LoVo (cell line): ENCODE measurements at places on chromosomes 16 and 17.
A peak's percentile ranks its signal among the peaks of the same experiment; 100 is the strongest.

DNA sequence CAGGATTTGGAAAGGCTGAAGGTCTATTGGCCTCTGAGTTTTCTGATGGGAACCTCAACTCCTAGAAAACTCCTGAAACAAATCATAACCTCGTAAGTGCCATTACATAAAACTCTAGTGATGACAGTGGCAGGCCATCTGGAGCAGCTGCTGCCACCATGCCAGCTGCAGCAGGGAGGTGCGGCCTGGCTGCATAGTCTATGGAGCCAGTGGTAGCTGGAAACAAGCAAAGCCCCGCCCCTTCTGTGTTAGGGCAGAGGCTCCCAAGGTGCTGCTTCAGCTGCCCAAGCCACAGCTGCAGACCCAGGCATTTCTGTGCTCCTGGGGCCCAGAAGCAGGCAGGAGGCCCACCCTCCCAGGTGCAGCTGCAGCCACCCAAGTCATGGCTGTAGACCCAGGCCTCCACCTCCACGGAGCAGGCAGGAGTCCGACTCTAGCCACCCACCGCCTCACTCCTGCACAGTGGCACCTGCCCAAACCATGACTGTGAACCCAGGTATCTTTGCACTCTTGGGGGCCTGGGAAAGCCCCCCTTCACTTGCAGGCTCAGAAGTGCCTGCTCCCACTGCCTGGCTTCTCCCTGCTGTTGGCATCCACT lies 254.1 kb upstream of the KCNJ16 start:
- DNase-seq: no peak

DNA sequence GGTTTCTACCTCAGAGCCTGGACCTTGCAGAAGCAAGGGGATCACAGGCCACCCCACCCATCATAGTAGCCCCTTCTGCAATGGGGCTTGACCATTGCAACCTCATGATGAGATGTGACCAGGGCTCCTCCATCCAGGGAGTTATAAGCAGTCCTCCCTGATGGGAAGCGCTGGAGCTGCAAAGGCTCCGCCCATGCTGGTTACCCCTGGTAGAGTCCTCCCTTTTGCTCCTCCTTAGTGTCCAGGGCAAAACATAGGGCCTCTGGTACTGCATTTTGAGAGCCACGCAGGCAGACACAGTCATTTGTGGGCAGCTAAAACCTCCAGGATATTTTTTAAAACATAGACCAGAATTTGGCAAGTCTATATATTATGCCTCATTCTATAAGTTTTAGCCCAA lies 161.1 kb downstream of the RAB11FIP4 start:
- no peak for DNase-seq

GRCh38 chr16:89113152-89113547 lies 19.5 kb downstream of the ACSF3 start:
- no peak for DNase-seq

- no peak for DNase-seq
These were observed 11.9 kb downstream of the SCGB1C2 start for GRCh38 chr17:149231-149630.

DNA sequence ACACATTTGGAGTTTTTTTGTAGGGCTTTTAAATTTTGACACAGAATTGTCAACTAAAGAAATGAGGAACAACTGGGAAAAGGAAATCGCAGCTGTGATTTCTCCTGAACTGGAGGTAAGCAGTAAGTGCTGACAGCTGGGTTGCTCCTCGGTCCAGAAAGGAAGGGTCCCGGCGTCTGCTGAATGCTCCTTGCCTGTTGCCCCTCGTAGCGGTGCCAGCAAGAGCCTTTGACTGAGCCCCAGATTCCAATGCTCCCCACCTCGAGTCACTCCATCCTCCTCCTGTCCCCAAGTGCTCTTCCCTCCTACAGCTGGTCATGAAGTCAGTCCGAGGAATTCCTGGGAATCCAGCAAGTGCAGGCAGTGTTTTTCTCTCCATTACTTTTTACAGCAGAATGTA lies 32.0 kb upstream of the ENDOV start:
- no peak for DNase-seq

GRCh38 chr16:85903559-85903958 lies 4.6 kb downstream of the IRF8 start:
- DNase-seq: no peak

GRCh38 chr16:16073891-16074881 lies 124.8 kb downstream of the ABCC1 start:
- peak; percentile 38 for DNase-seq

DNA sequence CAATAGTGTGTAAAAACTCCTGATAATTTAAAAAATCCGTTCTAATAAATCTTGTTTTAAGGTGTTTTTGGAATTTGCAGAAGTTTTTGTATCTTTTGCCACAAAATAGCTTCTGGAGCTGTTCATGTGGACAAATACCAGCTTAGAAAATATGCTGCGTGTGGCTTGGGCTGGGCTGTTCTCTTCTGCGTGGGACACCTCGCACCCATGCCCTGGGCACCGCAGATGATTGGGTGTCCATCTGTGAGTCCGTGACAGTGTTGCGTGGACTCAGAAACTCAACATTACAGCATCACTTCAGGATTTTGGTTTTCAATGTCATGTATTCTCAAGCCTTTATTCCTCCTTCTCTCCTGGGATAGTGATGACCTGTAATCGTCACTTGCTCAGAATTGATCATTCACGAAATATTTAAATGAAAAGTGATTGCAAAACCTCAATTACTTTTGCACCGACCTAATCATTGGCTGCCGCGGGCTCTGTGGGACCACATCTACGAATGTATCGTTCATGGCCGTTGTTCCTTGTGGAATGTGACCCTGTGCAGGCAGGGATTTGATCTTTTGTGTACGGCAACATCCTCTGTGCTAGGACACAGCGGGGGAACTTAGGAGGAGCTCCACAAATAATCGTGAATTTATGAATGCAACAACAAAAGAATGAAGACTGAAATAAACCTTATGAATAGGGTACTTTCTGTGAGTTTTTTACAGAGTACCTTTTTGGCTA lies 210.3 kb upstream of the FOXF1 start:
- no peak for DNase-seq

DNA sequence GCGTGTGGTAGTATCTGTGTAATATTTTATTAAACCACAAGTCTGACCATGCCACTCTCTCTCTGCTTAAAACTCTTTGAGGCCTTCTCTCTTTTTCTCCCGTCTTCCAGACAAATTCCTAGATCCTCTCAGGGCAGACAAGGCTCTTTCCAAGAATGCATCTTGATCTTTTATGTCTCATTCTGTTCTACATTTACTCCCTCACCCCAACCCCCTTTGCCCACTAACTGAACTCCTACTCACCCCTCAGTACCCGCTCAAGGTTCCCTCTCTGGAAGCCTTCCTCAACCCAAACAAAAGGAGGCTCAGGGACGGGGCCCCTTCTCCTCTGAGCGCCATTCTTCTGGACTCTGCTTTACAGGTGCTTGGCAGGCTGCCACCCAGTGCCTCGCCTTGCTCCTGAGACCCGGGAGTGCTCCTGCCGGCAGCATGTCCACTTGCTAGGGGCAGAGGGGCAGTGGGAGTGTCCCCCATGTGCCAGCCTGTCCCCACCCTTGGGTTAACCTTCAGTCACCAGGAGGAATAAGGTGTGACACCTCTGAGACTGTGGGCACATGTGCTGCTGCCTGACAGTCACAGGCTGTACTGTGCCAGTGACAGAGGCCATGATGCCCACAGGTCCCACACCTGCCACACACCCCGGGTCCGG lies 9.2 kb downstream of the SLC13A2 start:
- DNase-seq: peak; percentile 20
